Osteoblast (primary cell): ENCODE measurements at places on chromosomes 1 and 21.
A peak's percentile ranks its signal among the peaks of the same experiment; 100 is the strongest.

DNA sequence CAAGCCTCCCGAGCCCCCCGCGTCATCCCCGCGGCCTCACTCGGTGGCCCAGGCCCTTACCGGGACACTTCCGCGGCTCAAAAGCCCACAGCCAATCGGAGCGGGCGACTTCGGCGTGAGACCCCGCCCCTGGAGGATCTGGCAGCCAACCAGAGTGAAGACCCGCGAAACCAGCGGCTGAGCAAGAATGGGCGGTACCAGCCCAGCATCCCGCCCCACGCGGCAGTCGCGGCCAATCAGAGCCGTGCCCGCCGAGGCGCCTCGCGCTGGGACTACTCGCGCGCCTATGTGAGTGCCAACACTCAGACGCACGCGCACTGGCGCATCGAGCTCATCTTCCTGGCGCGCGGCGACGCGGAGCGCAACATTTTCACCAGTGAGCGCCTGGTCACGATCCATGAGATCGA lies 22.5 kb downstream of the DISP3 start:
- peak; percentile 15 for DNase-seq

DNA sequence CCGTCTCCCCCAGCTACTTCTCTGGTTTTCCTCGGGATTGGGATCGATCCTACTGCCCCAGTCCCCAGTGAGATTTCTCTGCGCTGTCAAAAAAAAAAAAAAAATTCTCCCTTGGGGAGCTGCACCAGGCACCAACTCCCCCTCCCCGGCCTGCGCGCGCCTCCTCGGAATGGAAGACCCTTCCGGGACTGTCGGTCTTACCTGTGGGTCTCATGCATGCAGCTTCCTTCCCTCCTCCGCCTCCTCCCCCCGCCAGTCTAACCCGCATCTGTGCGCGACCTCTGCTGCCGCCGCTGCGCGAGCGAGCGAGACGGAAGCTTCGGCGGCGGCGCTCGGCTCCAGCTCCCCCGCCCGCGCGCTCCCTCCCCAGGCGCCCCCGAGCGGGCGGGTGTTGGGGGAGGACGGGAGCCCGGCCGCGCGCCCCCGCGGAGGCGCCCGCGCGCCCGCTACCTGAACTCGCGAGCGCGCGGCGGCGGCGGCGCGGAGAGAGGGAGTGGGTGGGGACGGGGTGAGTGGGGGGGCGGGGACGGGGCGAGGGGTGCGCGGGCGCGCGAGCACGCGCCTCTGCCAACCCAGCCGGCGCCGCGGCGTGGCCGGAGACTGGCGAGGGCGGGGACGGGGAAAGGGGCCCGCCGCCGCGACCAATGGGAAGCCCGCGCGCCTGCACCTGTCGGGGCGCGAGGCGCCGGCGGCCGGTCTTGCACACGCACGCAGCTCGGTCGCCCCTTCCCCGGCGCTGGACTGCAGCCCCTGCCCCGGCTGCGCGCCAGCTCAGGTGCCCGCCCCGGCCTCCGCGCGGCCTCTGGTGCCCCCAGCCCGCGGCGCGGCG lies at the start of gene SUSD4:
SUSD4 (minus strand) TSS at position 321 of the 829 bp plus-strand sequence. CDS start 751 bp downstream, outside the sequence.
- peak; percentile 70 for DNase-seq

GRCh38 chr1:174957829-174958228 lies 41.9 kb upstream of the CACYBP start:
- no peak for DNase-seq

DNA sequence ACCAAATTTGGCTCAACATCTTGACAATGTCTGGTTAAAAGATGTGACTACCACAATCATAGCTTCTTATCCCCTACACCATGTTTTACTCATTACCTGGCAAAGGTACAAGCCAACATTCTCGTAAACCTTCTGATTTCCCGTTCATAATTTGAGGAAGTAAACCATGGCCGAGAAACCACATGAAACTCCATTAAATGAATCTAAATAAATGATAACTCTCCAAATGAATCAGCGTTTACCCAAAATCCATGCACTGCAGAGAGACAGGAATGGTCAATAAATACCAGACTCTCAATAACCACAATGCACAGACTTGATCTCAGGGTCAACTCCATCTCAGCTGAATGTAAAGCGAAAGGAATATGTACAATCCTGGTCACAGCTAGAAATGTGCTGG lies 125.2 kb downstream of the TYW3 start:
- no peak for DNase-seq

- peak; percentile 31 for DNase-seq
Observed at GRCh38 chr1:6801199-6801598, 15.9 kb downstream of the CAMTA1 start.

GRCh38 chr1:225654277-225654597 lies 1.3 kb upstream of the ENAH start:
- DNase-seq = no peak

GRCh38 chr1:195908121-195908520 lies 700.1 kb downstream of the KCNT2 start:
- peak; percentile 36 for DNase-seq

DNA sequence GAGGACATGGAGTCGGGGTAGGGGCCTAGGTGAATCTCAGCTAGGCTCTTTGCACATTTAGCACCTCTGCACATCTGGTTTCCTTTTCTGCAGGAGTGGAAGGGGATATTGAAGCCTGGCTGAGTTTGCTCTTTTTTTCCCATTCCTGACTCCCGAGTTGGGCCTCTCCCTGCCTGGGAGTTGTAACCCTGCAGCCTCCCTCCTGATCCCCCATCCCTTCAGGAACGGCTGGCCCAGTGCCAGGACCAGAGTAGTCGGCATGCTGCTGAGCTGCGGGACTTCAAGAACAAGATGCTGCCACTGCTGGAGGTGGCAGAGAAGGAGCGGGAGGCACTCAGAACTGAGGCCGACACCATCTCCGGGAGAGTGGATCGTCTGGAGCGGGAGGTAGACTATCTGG lies 836 bp downstream of the OLFML3 start:
- DNase-seq = no peak

DNA sequence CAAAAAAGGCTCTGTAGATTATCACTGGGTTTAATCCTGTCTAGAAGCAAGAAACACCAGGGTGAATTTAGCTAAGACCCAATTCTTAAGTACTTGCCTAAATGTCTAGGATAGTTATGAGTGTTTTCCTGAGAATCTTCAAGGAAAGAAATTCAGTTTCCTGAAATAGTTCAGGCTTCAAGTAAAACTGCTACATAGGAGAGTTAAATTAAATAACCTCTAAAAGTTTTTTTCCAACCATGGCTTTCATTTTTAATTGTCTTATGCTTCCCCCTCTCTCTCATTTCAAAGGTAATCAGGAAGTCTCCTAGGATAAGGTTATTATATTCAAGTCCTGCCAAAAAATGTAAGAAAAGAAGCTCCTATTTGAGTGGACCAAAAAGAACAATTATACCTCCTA lies 46.7 kb upstream of the FBXO28 start:
- no peak for DNase-seq

DNA sequence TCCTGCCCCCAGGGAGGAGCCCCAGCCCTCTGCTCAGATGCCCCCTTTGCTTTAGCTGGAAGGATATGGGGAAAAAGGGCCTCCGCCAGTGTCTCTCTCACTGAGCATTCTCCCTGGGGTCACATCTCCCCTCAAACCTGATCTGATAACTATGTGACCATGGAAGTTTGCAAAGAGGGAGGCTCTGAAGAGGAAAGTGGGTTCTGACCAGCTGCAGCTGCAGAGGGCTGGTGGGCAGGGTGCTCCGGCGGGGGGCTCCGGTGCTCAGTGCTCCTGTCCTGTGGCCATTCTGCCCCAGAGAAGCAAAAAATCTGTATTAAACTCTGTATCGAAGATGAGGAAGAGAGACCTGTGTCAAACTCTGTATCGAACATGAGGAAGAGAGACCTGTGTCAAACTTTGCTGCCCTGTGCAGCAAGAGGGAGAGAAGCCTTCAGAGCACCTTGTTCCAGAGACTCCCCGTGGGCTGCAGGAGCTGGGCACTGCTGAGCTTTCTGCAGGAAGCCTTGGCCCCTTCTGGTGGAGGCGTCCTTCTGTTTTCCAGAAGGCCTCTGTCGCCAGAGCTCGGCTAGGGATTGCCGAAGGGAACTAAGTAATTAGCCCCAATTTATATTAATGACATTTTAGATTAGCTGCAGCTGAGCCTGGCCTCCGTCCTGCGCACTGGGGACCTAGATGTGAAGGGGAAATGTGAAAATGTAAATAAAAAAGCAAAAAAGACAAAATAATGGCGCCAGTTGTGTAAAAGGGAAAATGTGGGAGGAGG lies 186.2 kb upstream of the C1orf174 start:
- DNase-seq = peak; percentile 74

- peak; percentile 97 for DNase-seq
Observed at GRCh38 chr1:18883636-18884418, 18.5 kb downstream of the ALDH4A1 start.

GRCh38 chr1:97803026-97803425 lies 117.8 kb downstream of the DPYD start:
- no peak for DNase-seq

DNA sequence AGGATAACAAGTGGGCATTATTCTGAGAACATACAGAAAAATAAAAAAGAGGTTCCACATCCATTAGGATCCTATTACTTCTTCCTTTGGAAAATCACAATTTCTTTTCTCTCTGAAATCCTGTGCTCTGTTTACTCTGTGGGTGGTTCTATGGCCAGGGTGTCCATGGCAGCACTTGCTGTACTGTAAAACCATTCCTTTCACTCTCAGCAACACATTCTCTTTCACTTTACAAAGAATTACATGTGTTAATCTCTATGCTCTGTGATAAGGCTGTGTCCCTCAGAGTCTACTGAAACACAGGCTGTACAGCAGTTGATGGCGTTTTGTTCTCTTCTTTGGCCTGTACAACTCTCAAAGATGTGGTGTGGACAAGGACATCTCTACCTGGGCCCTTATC lies 524.1 kb downstream of the PTBP2 start:
- no peak for DNase-seq

DNA sequence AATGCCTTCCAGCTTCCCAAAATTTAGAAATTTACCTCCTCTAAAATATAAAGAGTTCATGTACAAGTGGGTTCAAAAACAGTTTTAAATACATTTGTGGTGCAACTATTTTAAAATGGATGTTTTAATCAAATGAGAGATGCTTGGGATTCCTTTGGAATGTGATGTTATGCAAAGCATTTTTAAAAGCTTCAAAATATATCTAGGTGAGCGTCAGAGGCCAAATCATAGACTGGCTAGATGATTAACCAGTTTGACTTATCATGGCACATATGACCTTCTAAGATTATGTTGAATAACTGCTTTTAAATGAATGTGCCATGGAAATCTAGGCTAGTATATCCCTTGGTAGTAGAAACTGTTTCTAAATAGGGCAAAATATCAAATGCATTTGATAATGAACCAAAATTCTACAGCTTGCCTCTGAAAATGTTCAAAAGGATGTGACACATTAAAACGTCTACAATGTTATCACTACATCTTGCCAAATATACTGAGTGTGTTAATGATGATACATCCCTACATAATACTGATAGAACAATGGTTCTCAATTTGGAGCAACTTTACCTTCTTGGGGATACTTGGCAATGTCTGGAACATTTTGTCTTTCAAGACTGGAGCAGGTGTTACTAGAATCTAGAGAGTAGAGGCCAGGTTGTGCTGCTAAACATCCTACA lies 650.9 kb upstream of the ADGRL2 start:
- DNase-seq = no peak

DNA sequence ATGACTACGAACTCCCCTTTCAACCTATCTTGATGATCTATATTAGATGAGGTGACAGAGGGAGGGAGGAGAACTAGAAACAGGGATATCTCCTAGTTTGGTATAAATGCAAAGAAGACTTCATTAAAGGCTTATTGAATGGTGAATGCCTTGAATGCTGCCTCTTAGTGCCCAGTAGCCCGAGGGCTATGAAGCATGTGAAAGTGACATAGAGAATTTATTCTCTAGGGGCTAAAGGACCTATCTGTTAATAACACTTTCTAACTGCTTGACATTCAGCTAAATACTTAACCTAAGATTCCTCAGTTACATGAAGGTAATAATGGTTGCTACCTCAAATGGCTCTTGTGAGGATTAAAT lies 764.1 kb downstream of the LTN1 start:
- DNase-seq = no peak

- DNase-seq = peak; percentile 49
Observed at GRCh38 chr1:173295391-173295790, 88.3 kb upstream of the TNFSF4 start.

- no peak for DNase-seq
Observed at GRCh38 chr1:208951908-208952307, 631.6 kb upstream of the CAMK1G start.

DNA sequence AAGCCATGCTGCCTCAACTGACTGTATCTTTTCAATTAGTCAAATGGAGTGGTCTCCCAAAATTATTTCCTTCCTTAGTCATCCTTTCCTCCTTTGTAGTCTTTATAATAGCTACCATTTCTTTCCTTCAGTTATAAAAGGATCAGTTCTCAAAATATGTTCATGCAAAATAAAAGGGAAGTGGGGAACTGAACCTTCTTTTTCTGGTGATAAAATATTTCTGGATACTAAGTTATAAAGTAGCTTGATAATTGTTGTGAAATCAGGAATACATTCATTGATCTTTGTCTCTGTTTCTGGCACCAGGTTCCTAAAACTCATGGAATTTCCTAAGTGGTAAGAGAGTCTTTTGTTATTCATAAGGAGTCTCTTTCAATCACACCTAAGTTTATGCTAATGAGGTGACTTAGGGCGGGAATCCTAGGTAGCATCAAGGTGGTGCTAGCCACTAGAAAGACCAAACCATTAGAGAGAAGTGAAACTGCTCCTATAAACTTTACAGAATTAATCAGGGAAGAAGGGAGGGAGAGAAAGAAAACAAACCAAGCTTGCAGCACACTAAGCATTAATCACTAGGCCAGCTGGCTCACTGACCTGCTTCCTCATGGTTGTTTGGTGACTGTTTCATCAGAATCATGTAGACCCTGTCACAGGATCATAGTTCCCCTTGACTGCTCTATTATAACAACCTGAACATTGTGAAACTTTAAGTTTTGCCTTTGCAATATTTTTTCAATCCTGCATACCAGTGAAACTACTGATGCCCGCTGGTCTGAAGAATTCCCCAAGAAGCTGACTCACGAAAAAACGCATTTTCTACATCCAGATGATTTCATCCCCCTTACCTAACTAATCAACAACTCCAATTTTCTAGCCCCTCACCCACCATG lies 161.6 kb upstream of the PTBP2 start:
- DNase-seq = peak; percentile 46

DNA sequence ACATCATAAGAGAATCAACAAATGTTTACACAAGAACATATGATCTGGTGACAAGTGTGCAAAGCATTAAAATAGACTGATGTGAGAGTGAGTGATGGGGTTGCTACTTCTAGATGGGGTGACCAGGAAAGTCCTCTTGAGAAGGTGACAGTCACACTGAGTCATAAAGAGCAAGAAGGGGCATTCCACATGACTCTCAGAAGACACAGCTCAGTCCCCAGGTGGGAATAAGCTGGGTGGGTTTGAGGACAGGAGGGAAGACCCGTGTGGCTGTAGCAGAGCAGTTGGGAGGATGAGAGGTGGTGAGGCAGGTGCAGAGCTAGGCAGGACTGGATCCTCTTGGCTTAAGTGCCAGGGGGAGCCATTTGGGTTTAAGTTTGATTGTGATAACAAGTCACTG lies 53.1 kb downstream of the TNR start:
- no peak for DNase-seq

GRCh38 chr1:156666862-156667609 lies 10.2 kb downstream of the NES start:
- peak; percentile 69 for DNase-seq
